ENCODE measurements at places on chromosomes 1 and 21.

- DNase-seq, result no peak
These were observed 279.9 kb upstream of the RUNX1 start for GRCh38 chr21:35328856-35329455.

DNA sequence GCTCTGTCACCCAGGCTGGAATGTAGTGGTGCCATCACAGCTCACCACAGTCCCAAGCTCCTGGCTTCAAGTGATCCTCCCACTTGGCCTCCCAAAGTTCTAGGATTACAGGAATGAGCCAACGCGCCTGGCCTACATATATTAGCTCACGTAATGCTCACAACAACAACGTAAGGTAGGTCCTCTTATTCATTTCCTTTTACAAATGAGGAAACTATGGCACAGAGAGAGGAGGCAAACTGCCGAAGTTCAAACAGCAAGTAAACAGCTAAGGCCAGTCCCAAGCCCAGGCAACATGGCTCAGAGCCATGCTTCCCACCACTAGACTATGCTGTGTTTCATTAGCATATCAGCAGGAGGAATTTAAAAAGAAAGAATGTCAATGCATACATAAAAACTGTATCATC, 284.4 kb downstream of the VAV3 start:
- DNase-seq, result no peak

DNA sequence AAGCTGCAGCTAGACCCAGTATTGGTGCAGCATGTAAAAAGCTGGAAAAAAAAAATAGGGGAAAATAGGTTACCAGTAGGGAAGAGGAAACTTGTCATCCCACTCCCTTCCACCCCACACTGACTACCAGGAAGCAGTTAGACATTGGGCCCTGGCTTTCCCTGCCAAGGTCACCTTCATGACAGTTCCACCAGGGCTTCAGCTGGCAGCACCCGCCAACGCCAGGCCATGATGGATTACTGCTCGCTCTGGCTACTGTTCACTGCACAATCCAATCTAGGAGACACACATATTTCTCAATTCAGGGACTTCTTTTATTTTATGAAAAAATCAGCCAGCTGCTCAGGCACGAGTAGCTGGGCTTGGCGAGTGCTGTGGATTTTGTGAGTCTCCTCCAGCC, 127.7 kb downstream of the DMRTA2 start:
- no peak for DNase-seq

- no peak for DNase-seq
These were observed 28.2 kb downstream of the UTS2 start for GRCh38 chr1:7824701-7825100.

- no peak for DNase-seq
These were observed 3.9 kb downstream of the DISP3 start for GRCh38 chr1:11482701-11483479.

- no peak for DNase-seq
These were observed 101.9 kb downstream of the SLC45A1 start for GRCh38 chr1:8419861-8420260.

GRCh38 chr1:31605908-31606427, 11.5 kb upstream of the HCRTR1 start:
- peak; percentile 87 for DNase-seq

GRCh38 chr1:156497743-156498431, 2.7 kb downstream of the MEF2D start:
- no peak for DNase-seq

DNA sequence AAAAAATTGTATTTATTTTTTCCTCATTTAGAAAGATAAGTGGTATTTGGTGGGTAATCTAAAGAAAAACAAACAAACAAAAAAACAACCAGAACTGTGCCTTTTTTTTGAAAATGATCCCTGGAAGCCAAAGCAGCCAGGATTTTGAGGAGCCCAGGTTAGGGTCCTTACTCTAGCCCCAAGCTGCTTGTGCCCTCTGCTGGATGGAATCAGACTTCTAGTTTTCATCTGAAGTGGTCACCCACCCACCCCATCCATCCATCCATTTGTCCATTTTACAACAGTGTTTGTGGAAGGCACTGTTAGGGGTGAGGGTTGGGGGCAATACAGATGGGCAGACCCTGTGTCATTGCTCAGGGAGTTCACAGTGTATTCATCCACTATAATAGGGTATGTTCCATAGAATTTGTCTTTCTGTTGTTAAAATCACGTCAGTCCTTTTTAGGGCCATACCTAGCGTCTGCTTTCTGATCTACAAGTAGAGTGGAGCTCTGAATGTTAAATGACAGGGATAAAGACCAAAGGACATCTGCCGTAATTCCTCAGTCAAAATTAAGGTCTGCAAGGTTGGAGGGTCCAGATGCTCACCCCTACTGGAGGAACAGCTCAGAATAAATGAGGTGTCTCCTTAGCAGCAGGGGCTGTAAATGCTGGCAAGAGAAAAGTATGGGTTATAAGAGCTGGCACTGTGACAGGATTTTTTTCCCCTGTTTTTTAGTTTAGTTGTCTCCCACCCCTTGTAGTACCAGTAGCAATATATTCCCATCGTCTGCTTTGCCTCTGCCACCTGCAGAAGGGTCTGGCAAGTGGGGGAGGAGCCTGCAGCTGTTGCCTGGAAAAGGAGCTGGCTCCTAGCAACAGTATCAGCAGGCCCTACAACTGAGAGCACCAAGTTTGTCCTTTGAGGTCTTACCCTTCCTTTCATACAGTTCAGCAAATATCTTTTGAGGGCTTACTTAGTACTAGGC, 3.2 kb downstream of the LRRC42 start:
- peak; percentile 53 for DNase-seq

- DNase-seq, result no peak
These were observed 23.3 kb downstream of the UBASH3A start for GRCh38 chr21:42426876-42427480.

DNA sequence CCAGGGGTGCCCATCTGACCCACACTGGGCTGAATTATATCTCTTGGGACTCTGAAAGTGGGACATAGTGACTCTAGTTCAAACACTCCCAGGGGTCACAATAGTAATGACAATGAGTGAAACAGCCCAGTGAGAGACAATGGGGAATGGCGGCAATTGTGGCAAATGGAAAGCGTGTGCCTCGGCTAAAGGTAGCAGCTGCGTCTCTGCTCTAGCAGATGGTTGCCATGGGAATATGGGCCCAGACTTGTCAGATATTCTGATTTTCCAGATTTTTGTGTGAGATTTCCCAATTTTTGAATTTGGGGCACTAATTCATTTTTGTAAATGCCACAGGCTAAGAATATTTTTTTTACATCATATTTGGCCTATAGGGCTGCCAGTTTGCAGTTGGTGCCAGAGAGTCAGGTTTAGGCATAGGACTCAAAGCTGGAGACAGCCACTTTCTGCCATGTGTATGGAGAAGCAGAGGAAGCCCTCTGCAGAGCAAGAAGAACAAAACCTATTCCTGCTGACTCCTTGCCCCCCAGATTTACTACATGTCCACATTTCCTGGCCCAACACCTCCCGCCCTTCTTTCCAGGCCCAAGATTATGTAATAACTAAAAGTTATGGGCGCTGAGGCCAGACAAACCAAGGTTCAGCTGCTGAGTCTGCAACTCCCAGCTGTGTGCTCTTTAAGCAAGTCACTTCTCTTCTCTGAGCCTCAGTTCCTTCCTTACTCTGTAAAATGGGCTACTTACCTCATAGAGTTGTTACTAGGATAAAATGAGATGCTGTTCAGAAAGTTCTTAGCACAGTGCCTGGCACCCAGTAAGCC, 21.6 kb upstream of the PTP4A2 start:
- peak; percentile 39 for DNase-seq

GRCh38 chr1:2208309-2209239, 14.0 kb upstream of the FAAP20 start:
- DNase-seq, result no peak

DNA sequence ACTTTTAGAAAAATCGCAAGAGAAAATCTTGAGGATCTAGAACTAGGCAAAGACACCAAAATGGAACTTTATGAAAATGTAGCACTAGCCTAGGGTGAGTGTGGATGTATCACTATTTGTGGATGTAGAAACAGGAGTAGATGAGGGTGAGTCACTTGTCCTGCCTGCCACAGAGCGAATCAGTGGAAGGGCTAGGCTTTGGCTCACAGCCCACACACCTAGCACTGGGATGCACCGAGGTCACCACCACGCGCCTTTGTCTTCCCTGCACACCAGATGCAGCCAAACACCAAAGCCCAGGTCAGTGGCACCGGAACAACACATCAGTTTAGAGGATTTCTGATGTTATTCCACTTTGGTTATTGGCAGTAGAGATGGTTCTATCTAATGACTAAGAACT, 38.2 kb downstream of the PKNOX1 start:
- no peak for DNase-seq

- DNase-seq, result no peak
These were observed 128.0 kb downstream of the CDC42BPA start for GRCh38 chr1:227190321-227190720.

- DNase-seq, result no peak
These were observed at the start of gene KRTAP19-3 for GRCh38 chr21:30491963-30492428. TSS of gene KRTAP19-3 (minus strand) at chr21:30492013. CDS start at chr21:30491957, 56 bp downstream.

DNA sequence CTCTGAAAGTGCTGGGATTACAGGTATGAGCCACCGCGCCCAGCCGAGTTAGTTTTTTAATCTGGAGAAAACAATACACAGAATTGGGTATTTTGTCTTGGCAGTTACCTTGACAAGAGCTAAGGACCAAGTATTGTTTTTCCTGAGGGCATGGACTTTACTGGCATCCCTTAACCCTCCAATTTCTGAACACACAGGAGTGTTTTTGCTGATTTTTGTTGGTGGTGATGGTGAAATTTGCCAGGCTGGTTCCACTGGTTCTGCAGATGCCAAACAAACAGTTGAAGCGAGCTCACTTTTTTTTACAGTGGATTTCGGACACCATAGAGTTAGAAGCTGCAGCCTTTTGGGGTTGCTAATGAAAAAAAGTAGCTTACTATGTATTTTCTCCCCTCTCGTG, 37.2 kb upstream of the SH3D21 start:
- no peak for DNase-seq

Data from RPMI8226 (cell line).